ENCODE measurements at places on chromosomes 1 and 21. TPM values are rescaled to one million over a fixed set of nuclear protein-coding genes. Genes with fewer than 3 reads are reported as not detected.

The CEP170 gene
- total RNA-seq = 45.7 TPM

The TMEM82 gene
- not detected for total RNA-seq

The METTL25B gene
- total RNA-seq = 32.5 TPM

The PGLYRP3 gene
- not detected for total RNA-seq

The CPT2 gene
- 17.8 TPM for total RNA-seq

The ALDH4A1 gene
- 4.3 TPM for total RNA-seq

The HAPLN2 gene
- total RNA-seq = not detected

GRCh38 chr21:40421121-40421520 is 425.8 kb downstream of the DSCAM start:
- no peak for DNase-seq
- H3K36me3 ChIP-seq = no peaks in the 10 kb centered on the region
- no peaks in the 10 kb centered on the region for H3K27me3 ChIP-seq
- H3K4me1 ChIP-seq = no peaks in the 10 kb centered on the region
- H3K27ac ChIP-seq = no peak overlapping the region
- no peak overlapping the region for H3K4me3 ChIP-seq

GRCh38 chr1:81437649-81438048 is 363.1 kb upstream of the ADGRL2 start:
- H3K27ac ChIP-seq = no peak overlapping the region
- H3K27me3 ChIP-seq = no peaks in the 10 kb centered on the region
- H3K36me3 ChIP-seq = no peaks in the 10 kb centered on the region
- no peaks in the 10 kb centered on the region for H3K4me1 ChIP-seq
- no peak for DNase-seq
- H3K4me3 ChIP-seq = no peak overlapping the region

DNA sequence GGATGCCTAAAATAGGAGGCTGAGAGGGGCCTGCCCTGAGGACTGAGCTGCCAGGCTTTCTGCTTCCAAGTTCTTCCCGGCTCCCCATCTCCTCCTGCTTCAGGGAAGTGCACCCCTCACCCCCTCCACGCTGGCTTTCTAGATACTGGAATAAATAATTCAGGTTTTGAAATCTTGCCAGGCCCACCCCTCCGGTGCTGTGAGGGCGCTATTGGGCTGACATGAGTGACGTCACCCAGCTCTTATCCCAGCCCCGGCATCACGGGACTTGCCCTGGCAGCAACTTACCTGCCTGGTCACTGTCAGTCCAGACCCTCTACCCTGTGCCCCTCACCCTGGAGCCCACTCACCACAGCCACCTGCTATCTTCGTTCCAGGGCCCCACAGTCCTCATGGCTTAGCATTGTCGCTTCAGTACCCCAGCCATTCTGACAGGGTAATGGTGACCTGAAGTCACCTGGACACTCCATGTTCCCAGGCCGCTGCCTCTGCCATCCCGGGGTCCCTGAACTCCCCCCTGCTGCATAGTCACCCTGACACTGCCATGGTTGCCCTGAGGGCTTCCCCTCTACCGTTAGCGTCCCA is 819 bp upstream of the GPR3 start:
- peaks cover 17% of the 10 kb centered on the region for H3K4me1 ChIP-seq
- DNase-seq = peak; percentile 57
- no peaks in the 10 kb centered on the region for H3K27me3 ChIP-seq
- peak overlapping the region; percentile 65 for H3K4me3 ChIP-seq
- no peaks in the 10 kb centered on the region for H3K36me3 ChIP-seq

GRCh38 chr21:15820852-15821379 is 91.1 kb downstream of the USP25 start:
- DNase-seq = no peak
- peaks cover 49% of the 10 kb centered on the region for H3K36me3 ChIP-seq
- H3K27ac ChIP-seq = no peak overlapping the region
- peaks cover 37% of the 10 kb centered on the region for H3K4me1 ChIP-seq
- no peak overlapping the region for H3K4me3 ChIP-seq
- no peaks in the 10 kb centered on the region for H3K27me3 ChIP-seq

- no peaks in the 10 kb centered on the region for H3K4me1 ChIP-seq
- no peak overlapping the region for H3K27ac ChIP-seq
- no peak for DNase-seq
- H3K36me3 ChIP-seq = no peaks in the 10 kb centered on the region
These were observed 690.4 kb downstream of the USP25 start for GRCh38 chr21:16420031-16420724.

DNA sequence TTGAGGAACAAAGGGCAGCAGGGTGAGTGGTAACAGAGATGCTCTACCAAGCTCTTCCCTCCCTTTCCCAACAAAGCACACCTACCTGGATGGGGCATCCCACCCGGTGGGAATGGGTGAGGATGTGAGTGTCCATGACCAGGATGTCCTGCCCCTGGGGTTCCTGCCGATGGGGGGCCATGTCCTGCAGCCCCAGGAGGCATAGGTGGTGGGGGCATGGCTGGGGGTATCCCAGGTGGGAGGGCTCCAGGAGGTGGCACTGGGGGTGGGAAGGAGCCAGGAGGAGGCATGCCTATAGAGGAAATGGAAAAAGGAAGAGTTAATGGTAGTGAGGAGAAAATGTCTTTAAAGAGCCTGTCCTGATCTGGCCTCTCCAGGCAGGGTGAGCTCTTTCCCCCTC is 1.9 kb downstream of the SF3B4 start:
- H3K27me3 ChIP-seq = no peaks in the 10 kb centered on the region
- peaks cover 27% of the 10 kb centered on the region for H3K4me1 ChIP-seq
- peak overlapping the region; percentile 99 for H3K4me3 ChIP-seq
- peaks cover 51% of the 10 kb centered on the region for H3K36me3 ChIP-seq

- H3K27ac ChIP-seq = no peak overlapping the region
- no peaks in the 10 kb centered on the region for H3K4me1 ChIP-seq
- no peaks in the 10 kb centered on the region for H3K27me3 ChIP-seq
- H3K4me3 ChIP-seq = no peak overlapping the region
These were observed 57.3 kb downstream of the PSMG1 start for GRCh38 chr21:39125752-39126485.

DNA sequence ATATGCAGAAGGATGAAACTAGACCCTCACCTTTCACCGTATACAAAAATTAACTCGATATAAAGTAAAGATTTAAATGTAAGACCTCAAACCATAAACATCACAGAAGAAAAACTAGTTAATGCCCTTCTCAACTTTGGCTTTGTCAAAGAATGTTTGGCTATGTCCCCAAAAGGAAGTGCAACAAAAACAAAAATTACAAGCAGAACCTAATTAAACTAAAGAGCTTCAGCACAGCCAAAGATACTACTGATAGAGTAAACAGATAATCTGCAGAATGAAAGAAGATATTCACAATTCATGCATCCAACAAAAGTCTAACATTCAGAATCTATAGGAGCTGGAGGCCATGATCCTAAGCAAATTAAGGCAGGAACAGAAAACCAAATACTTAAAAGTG is 824.6 kb upstream of the NEGR1 start:
- no peaks in the 10 kb centered on the region for H3K27me3 ChIP-seq
- no peak overlapping the region for H3K4me3 ChIP-seq
- H3K36me3 ChIP-seq = no peaks in the 10 kb centered on the region
- no peak overlapping the region for H3K27ac ChIP-seq
- DNase-seq = no peak

- H3K27me3 ChIP-seq = peaks cover 2% of the 10 kb centered on the region
- no peak overlapping the region for H3K27ac ChIP-seq
- peaks cover 2% of the 10 kb centered on the region for H3K36me3 ChIP-seq
- peaks cover 45% of the 10 kb centered on the region for H3K4me1 ChIP-seq
- peak overlapping the region; percentile 60 for H3K4me3 ChIP-seq
These were observed 6.4 kb downstream of the MAP3K6 start for GRCh38 chr1:27360159-27361043.

DNA sequence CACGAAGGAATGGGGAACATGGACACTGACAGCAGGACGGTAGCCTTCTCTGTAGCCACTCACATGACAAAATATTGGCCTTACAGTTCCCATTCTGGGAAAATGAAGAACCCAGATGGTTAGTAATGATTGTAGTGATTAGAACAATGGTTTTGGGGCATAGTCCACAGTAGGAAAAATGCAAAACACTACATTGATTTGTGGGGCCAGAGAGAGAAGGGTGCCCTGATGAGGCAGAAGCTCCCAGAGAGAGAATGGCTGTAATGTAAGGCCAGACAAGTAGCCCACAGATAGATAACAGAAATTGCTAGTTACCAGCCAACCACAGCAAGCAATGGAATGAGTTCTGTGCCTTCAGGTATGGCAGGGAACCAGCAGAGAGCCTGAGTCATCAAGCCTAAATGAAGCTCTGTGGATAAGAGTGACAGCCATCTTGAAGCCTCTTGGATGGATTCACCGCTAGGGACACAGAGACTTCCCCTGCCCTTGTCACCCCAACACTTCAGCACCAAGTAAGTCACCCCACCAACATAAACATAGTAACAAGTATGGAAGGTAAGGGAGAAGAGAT is 206.1 kb downstream of the BACH1 start:
- peaks cover 4% of the 10 kb centered on the region for H3K4me1 ChIP-seq
- peaks cover 12% of the 10 kb centered on the region for H3K36me3 ChIP-seq
- DNase-seq = no peak
- H3K4me3 ChIP-seq = no peak overlapping the region
- no peaks in the 10 kb centered on the region for H3K27me3 ChIP-seq

DNA sequence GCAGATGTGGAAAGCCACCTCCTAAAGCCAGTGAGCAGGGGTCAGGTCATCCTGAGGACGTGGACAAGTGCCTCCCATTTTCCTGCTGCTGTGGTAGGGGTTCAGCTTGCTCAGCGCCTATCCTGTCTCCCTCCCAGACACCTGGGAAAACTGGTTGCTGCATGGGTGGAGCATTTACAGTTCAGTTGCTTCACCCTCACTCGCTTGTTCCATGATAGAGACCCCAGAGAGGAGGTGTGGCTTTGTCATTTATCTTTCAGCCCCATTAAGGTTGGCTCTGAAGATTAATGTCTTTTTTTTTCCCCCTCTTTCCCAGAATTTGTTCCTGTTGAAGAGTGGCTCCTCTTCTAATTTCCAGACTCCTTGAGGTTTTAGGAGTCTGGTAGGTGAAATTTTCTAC is 9.2 kb downstream of the VANGL1 start:
- peaks cover 11% of the 10 kb centered on the region for H3K4me1 ChIP-seq
- H3K27me3 ChIP-seq = no peaks in the 10 kb centered on the region
- H3K36me3 ChIP-seq = peaks cover 2% of the 10 kb centered on the region
- DNase-seq = no peak

- no peaks in the 10 kb centered on the region for H3K36me3 ChIP-seq
- DNase-seq = peak; percentile 86
- no peak overlapping the region for H3K27ac ChIP-seq
- peaks cover 50% of the 10 kb centered on the region for H3K27me3 ChIP-seq
- H3K4me3 ChIP-seq = no peak overlapping the region
These were observed 2.7 kb upstream of the KCNJ9 start for GRCh38 chr1:160078512-160079195.

DNA sequence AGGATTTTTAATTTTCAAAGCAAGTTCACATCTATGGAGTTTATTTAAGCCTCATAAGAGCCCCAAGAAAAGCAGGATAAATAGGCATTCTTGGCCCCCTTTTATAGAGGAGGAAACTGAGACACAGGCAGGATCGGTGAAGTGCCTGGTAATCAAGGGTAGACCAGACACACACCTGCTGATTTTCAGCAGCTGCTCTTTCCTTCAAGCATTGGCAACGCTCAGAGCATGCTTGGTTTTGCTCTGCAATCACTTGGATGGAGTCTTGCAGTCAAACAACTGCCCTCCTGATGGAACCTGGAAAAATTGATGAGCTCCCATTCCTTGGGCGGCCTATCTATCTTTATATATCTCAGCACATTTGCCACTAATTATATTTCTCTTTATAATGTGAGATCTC is 478.9 kb upstream of the CAMK1G start:
- H3K27me3 ChIP-seq = peaks cover 3% of the 10 kb centered on the region
- H3K4me1 ChIP-seq = no peaks in the 10 kb centered on the region
- H3K36me3 ChIP-seq = no peaks in the 10 kb centered on the region
- H3K4me3 ChIP-seq = no peak overlapping the region
- DNase-seq = no peak

- H3K4me3 ChIP-seq = no peak overlapping the region
- no peak for DNase-seq
- no peak overlapping the region for H3K27ac ChIP-seq
- H3K4me1 ChIP-seq = peaks cover 9% of the 10 kb centered on the region
These were observed 90.1 kb downstream of the DMRTB1 start for GRCh38 chr1:53549287-53549686.

- no peak for DNase-seq
- H3K36me3 ChIP-seq = peaks cover 20% of the 10 kb centered on the region
- no peaks in the 10 kb centered on the region for H3K27me3 ChIP-seq
- H3K4me1 ChIP-seq = peaks cover 35% of the 10 kb centered on the region
- no peak overlapping the region for H3K4me3 ChIP-seq
These were observed 108.2 kb downstream of the GALNT2 start for GRCh38 chr1:230175163-230175747.

DNA sequence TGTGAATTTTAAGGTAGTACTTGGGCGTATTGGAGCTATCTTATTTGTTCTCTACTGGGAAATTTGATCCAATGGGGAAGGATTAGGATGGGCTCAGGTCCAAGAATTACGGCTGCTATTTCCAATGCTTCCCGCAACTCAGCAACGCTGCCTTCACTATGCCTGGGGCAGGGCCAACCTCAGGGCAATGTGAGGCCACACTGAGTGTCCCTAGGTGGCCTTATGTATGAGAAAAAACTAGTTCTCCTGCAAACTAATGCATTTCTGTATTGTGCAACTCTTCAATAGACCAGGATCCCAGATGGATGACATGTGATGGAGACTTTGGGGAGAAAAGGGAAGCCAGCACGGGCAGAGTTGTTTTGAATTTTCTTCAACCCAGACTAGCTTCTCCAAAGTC is 168.1 kb downstream of the DUSP10 start:
- no peak overlapping the region for H3K4me3 ChIP-seq
- DNase-seq = no peak
- no peaks in the 10 kb centered on the region for H3K4me1 ChIP-seq
- H3K36me3 ChIP-seq = no peaks in the 10 kb centered on the region
- H3K27me3 ChIP-seq = no peaks in the 10 kb centered on the region
- no peak overlapping the region for H3K27ac ChIP-seq

- H3K4me3 ChIP-seq = peak overlapping the region; percentile 11
- H3K36me3 ChIP-seq = peaks cover 9% of the 10 kb centered on the region
- peaks cover 54% of the 10 kb centered on the region for H3K4me1 ChIP-seq
- H3K27ac ChIP-seq = no peak overlapping the region
- no peak for DNase-seq
- no peaks in the 10 kb centered on the region for H3K27me3 ChIP-seq
These were observed 2.1 kb downstream of the PFKL start for GRCh38 chr21:44301961-44302406.

GRCh38 chr1:79530476-79530875 is 523.9 kb upstream of the ADGRL4 start:
- H3K4me1 ChIP-seq = no peaks in the 10 kb centered on the region
- no peak for DNase-seq
- no peak overlapping the region for H3K4me3 ChIP-seq
- H3K27ac ChIP-seq = no peak overlapping the region
- H3K36me3 ChIP-seq = no peaks in the 10 kb centered on the region
- no peaks in the 10 kb centered on the region for H3K27me3 ChIP-seq

Data from activated CD8-positive, alpha-beta T cell treated with anti-CD3 and anti-CD28 coated beads for 36 hours (primary cell).